ENCODE measurements at places on chromosomes 7 and 10.

DNA sequence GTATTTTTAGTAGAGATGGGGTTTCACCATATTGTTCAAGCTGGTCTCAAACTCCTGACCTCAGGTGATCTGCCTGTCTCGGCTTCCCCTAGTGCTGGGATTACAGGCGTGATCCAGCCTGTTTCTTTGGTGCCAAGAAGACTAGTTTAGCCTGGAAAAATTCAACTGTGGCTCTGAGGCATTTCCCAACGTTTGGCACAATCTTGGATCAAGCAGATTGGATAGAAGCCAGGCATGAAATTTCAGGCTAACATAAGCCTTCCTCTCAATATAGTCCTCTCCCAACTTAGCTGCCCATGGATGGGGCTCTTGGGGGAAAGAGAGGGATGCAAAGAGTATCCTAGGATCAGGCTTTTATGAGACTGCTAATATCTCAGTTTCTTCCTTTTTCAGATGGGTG, 53.8 kb downstream of the APBB1IP start:
- no peak for DNase-seq

GRCh38 chr7:123819001-123819400, 26.0 kb upstream of the HYAL4 start:
- DNase-seq, result no peak

GRCh38 chr10:1227510-1228402, 171.6 kb downstream of the WDR37 start:
- no peak for DNase-seq

GRCh38 chr7:135645296-135645904, 16.9 kb upstream of the STMP1 start:
- DNase-seq, result no peak

- DNase-seq, result no peak
These were observed 16.6 kb downstream of the BUD23 start for GRCh38 chr7:73700069-73700423.

GRCh38 chr10:35882422-35883150, 240.5 kb upstream of the FZD8 start:
- no peak for DNase-seq

DNA sequence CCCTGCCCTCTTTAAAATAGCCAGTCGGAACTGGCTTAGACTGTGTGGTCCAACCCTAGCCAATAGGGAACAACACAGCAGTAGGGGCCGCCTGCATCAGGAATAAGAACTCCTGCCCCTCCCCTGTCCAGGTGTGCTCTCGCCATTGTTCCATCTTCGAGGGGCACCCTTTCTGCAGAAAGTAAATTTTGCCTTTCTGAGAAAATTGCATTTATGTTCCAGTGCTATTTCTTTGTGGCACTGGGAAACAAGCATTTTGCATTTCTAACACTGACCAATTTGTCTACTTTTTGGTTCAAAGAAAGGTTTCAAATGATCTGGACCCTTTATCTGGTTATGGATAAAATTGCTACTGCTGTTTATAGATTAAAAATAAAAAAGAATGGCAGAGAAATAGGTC, 90.2 kb upstream of the AGBL3 start:
- DNase-seq, result no peak

DNA sequence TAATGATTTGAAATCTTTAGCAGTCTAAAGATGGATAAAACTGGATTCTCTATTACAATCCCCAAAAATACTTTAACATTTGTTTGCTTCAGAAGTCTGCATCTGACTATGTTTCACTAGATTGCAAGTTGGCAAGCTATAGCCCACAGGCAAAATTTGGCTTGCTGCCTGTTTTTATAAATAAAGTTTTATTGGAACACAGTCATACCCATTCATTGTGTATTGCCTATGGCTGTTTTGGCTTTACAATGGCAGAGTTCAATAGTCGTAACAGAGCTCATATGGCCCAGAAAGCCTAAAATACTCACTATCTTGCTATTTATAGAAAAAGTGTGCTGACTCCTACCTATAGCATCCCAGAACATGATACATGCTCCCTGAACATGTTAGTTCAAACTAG, 89.0 kb upstream of the GPR141 start:
- no peak for DNase-seq

Measured in stimulated activated CD8-positive, alpha-beta memory T cell treated with anti-CD3 and anti-CD28 coated beads, Interleukin-4, amount 100 ng/mL, for 4 hours (primary cell).